ENCODE measurements at places on chromosomes 6 and 20.

- DNase-seq, result no peak
These were observed 662 bp downstream of the ENTPD6 start for GRCh38 chr20:25195962-25196785.

GRCh38 chr20:11791316-11791715, 126.4 kb upstream of the BTBD3 start:
- DNase-seq, result no peak

- no peak for DNase-seq
These were observed 36.1 kb downstream of the CTNNBL1 start for GRCh38 chr20:37729909-37730308.

GRCh38 chr6:121666814-121667213, 231.4 kb downstream of the GJA1 start:
- DNase-seq, result no peak

- no peak for DNase-seq
These were observed 57.2 kb upstream of the MRPS10 start for GRCh38 chr6:42274898-42275297.

DNA sequence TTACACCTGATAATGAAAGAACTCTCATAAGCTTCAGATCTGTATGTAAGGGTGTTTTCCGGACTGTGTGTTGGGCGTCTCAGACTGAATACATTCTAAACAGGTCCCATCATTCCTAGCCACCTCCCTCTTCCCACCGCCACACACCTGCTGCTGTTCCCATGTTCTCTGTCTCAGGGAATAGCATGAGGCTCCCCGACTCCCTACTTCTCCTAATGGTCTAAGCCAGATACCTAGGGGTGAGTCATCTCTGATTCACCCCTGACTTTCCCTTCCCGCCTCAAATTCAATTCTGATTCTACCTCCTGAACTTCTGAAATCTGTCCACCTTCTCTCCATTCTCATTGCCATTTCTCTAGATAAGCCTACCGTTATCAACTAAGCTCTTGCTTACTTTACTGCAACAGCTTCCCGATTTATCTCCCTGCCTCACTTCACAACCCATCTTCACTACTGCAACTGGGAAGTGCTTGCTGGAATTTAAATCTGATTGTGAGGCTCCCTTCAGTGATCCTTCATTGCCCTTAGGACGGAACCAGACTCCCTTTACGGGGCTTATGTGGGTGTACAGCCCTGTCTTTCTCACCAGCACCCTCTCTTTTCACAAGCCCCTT, 1.6 kb downstream of the TMEM14A start:
- DNase-seq, result no peak

GRCh38 chr20:23132930-23133559, 46.9 kb upstream of the CD93 start:
- no peak for DNase-seq

GRCh38 chr20:57688864-57689263, 21.0 kb downstream of the PMEPA1 start:
- no peak for DNase-seq

DNA sequence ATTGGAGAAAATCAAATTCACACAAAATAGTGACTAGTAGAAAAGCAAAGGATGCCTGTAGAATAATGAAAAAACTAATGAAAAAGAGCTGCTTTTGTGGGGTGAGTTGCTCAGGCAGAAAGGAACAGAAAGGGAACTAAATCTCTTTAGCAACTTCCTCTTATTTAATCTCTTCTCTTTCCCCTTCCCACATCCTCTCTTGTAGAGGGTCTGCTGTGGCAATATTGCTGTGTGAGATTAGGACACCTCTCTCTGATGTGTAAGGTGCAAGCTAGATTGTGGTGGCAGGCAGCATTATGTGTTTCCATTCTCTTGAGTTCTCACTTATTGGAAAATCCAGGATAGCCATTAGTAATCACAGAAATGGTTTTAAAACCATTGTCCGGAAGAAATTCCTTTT, 49.7 kb downstream of the SYNE1 start:
- no peak for DNase-seq

DNA sequence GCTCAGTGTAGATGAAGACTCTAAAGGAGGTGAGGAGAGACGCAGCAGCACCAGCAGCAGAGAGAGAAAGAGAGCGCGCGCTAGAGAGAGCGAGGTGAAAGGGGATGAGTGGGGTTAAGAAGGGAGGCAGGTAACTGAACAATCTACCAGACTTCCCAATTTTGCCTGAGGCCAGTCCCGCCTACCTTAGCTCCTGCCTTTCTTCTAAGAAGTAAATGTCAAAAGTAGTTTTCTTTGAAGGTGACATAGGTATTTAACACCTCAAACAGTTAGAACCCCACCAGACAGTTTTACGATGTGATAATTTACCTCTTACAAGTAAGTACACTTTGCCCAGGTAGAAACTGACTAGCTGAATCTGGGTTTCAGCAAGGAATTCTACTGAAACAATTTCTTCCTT, 132.0 kb upstream of the EEF1E1 start:
- no peak for DNase-seq

- DNase-seq, result no peak
These were observed 278.5 kb downstream of the BMP7 start for GRCh38 chr20:56987986-56988385.

GRCh38 chr20:15561707-15562404, 1011.4 kb downstream of the KIF16B start:
- no peak for DNase-seq

DNA sequence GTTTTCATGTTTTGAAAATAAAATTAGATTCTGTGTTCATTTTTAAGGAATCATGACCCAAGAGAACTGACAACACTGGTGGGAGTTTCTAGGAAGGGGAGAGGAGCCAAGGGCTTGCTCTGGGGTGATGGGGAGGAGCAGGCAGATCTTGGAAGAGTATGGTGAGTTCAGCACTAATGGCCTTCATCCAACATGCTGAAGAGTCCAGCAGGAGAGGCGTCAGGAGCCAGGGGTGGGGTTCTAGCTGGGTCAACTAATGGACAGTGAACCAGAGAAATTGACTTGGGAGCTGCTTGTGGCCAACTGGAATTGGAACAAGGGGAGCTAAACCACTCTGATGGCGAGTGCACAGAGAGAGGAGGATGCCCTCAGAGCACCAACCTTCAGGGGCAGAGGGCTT, 107.1 kb downstream of the MRPL14 start:
- DNase-seq, result no peak

GRCh38 chr6:125612345-125612846, 137.0 kb upstream of the HEY2 start:
- no peak for DNase-seq

DNA sequence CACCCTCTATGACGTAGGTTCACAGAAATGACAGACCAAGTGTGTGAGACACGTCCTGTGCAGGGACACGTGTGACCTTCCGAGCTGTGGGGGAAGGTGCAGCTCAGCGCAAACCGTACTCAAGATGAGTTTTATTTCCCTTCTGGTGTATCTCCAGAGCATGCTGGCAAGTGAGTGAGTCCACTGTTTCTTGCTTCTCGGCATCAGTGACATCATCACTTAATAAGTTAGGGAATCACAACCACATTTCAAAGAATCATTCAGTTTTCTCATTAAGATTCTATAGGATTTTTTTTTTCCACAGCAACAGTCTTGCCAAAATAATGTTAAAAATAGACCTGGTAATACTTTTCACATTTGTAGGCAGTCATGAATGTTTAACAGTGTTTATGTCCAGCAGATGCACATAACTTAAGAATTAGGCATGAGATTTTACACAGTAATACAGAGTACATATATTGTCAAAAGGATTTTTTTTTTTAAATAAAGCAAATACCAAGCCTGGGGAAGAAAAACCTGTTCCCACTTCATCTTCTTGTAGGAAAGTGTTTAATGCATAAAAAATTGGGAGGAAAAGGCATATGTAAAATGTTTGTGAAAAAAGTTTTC, 417.8 kb downstream of the CDC5L start:
- DNase-seq, result no peak

- DNase-seq, result no peak
These were observed 9.1 kb downstream of the SMPDL3A start for GRCh38 chr6:122798099-122798641.

GRCh38 chr6:90460051-90460450, 126.8 kb downstream of the MAP3K7 start:
- no peak for DNase-seq

DNA sequence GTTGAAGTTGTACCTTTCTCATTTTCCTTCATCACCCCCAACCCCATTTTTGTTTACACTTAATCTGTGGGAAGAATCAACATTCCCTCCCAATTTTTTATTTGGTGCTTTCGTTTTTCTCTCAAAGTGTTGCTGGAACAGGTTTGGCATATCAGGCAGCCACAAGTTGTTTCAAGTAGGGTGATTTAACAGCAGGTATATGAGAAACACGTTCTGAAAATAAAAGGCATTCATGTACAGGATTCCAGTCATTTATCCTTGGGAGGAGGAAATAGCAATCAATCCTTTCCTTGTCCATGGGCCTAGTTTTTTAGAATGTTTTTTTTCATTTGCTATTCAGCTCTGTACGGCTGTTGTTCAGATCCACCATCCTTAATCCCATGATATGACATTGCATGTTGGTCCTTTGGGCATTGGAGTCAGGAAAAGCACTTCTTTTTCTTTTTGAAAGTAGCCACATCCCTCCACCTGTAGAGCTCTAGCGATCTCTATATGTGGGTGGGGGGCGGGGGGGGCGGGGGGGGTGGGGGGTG, 120.2 kb downstream of the JARID2 start:
- no peak for DNase-seq

DNA sequence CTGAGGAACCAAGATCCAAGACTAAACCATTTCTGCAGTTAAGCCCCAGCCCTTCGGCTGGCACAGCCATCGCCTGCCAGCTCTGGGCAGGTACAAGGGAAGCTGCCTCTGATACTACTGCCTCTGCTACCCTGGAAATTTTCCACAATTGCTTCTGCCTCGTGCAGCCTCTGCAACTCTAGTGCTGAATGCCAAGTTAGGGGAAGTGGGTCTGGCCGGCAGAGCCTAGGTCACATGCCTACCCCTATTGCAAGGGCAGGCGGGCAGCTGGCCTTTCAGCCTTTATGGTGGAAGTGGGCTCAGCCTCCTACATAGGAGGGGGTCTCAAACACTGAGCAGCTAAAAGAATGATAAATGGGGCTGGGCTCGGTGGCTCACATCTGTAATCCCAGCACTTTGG, 44.5 kb upstream of the TULP1 start:
- DNase-seq, result no peak

DNA sequence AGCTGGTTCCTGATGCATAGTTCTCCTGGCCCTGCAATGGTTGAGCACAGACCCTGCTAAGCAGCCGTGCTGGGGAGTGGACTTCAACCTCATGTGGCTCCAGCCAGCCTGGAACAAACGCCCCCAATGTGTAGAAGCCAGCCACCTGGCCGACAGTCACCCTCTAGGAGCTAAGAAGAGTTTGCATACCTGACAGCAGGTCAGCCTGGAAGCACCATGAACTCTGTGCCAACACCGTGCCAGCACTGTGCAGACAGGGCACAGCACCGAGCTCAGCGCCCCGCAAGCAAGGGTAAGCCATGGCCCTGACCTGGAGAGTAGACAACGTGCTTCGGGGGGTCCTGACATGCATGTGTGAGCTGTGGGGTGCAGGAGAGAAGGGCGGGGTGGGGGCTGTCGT, 356.3 kb downstream of the ZFAND3 start:
- no peak for DNase-seq

DNA sequence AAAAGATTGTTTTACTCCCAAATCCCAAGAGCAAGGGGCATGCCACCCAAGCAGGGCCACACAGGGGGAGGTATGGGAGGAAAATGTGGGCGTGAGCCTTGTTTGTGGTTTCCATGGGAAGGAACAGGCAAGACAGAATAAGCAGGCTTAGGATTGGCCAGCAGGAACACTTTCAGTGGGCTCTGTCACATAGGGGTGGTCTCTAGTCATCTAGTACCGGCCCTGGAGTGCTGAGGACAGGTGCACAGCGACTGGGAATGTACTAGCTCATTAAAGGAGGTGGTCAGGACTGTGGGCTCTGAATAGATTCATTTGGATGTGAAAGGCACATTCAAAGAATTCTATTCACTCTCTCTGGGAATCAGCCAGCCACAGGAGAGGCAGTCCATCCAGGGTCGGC, 175.6 kb downstream of the TBC1D7 start:
- no peak for DNase-seq

GRCh38 chr6:5566718-5567117, 305.4 kb downstream of the FARS2 start:
- no peak for DNase-seq

GRCh38 chr6:21128601-21129000, 464.9 kb upstream of the SOX4 start:
- no peak for DNase-seq

Measured in activated gamma-delta T cell treated with anti-CD3 and anti-CD28 coated beads, Interleukin-2, amount 50 U/mL, for 16 hours (primary cell).